ENCODE measurements at places on chromosomes 16 and 17. TPM values are rescaled to one million over a fixed set of nuclear protein-coding genes. Genes with fewer than 3 reads are reported as not detected.

RND2 gene
- 0.88 TPM for total RNA-seq

CACNG5 gene
- not detected for total RNA-seq

TRIM47 gene
- total RNA-seq: 15.3 TPM

ABCC12 gene
- not detected for total RNA-seq

TNRC6A gene
- 45.5 TPM for total RNA-seq

PRSS22 gene
- total RNA-seq: not detected

PRDM7 gene
- total RNA-seq: not detected

KCNG4 gene
- total RNA-seq: not detected

MYO15A gene
- total RNA-seq: 0.44 TPM

NEUROD2 gene
- not detected for total RNA-seq

BRIP1 gene
- 0.88 TPM for total RNA-seq

Measured in placental pericyte (primary cell).